ENCODE measurements at places on chromosomes 6 and 20. TPM values are rescaled to one million over a fixed set of nuclear protein-coding genes. Genes with fewer than 3 reads are reported as not detected.

SPATA25 gene
- 0.76 TPM for total RNA-seq

TREML2 gene
- total RNA-seq = 24.9 TPM

IRF4 gene
- 95.2 TPM for total RNA-seq

MUC21 gene
- not detected for total RNA-seq

ZNF831 gene
- 9.2 TPM for total RNA-seq

MYH7B gene
- 0.26 TPM for total RNA-seq

SIRPD gene
- total RNA-seq = 0.23 TPM

PPIL6 gene
- 0.16 TPM for total RNA-seq

ISM1 gene
- total RNA-seq = 3.7 TPM

FAM120B gene
- total RNA-seq = 26.0 TPM

OPN5 gene
- not detected for total RNA-seq

LY6G6C gene
- total RNA-seq = 0.26 TPM

WFDC10B gene
- not detected for total RNA-seq

CEP162 gene
- total RNA-seq = 7.7 TPM

RAB44 gene
- not detected for total RNA-seq

HLA-DOA gene
- 3.3 TPM for total RNA-seq

OR2H2 gene
- total RNA-seq = not detected

GSTA3 gene
- total RNA-seq = not detected

COL12A1 gene
- total RNA-seq = 0.05 TPM

BPIFA1 gene
- total RNA-seq = not detected

RSPO4 gene
- total RNA-seq = not detected

GNMT gene
- total RNA-seq = 1.1 TPM

Data from activated CD8-positive, alpha-beta T cell treated with anti-CD3 and anti-CD28 coated beads, Interleukin-2, amount 10 ng/mL, durations not matched to agents 7 days and 5 days (primary cell).